ENCODE measurements at places on chromosomes 2 and 18.

- no peak for DNase-seq
Measured at GRCh38 chr2:74250189-74250631, 51.8 kb downstream of the MTHFD2 start.

- DNase-seq: no peak
Measured at GRCh38 chr18:35953688-35954087, 18.8 kb upstream of the RMP24 start.

DNA sequence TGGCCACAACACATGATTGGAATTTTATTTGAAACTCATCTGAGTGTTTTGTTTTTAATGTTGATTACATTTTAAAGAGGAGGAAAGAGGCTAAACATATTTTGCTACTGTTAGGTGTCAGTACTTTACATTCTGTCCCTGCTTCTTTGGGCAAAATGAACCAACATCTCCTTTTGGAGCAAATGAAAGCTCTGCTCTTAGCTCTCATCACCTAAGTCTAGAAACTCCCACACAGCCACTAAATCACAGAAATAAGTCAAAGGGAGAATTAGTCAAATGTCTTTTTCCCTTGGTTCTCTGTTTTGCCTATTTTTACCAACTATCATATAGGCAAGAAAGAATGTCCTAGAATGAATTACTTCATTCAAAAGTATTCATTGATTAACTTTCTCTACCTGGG lies 666.8 kb downstream of the RNF144A start:
- DNase-seq: no peak

GRCh38 chr2:85215448-85216401 lies 82.5 kb downstream of the TCF7L1 start:
- peak; percentile 59 for DNase-seq

GRCh38 chr2:202941771-202942170 lies 29.7 kb downstream of the CARF start:
- DNase-seq: no peak

- DNase-seq: no peak
Measured at GRCh38 chr2:67037655-67038054, 359.5 kb upstream of the ETAA1 start.

DNA sequence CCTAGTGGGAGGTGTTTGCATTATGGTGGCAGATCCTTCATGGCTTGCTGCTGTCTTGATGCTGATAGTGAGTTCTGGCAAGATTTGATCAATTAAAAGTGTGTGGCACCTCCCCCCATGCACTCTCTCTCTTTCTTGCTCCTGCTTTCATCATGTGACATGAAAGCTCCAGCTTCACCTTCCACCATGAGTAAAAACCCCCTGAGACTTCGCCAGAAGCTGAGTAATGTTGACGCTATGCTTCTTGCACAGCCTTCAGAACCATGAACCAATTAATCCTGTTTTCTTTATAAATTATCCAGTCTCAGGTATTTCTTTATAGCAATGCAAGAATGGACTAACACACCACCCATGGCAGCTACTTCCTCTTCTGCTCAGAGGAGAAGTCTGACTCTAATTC lies 2181.4 kb upstream of the PIK3C3 start:
- no peak for DNase-seq

DNA sequence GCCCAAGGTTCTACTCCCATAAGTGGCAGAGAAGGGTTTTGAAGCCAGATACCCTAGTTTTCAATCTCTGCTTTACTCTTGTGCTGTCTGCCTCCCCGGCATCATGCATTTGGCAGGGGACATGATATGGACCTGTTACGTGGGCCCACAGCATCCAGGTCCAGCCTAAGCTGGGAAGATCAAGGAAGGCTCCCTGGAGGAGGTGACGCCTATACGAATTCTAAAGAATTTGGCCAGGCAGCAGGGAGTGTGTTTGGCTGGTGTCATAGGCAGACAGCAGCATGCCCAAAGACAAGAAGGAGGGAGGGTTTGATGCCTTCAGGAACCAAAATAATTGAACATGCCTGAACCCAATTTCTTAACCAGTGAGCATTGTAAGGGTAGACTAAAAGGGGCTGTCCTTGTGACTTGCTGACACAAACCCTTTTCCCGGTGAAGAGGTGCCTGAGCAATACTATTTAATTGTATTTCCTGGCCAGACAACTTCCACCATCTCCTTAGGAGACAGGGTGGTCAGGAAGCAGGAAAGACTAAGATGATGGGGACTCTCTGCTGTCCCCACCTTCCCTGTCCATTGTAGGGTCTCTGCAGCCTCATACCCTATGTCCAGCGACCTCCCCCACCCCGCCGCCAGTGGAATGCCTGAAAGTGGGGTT lies 21.3 kb downstream of the NRP2 start:
- no peak for DNase-seq

DNA sequence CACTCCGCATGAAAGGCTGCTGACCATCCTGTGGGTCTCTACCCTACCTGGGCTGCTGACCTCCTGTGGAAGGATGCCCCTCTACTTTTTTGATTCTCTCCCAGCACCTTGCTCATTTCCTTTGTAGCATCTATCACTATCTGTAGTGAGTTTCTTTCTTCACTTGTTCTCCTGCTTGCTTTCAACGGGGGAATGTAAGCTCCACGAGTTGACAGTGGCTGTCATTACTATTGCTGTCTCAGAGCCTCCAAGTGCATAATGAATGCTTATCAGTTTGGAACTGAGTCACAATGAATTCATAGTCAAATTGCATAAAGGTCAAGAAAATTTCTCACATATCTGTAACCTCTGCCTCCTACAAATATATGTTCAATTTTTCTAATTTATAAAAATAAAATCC lies 477.7 kb downstream of the PLCL1 start:
- no peak for DNase-seq

- DNase-seq: no peak
Measured at GRCh38 chr2:238939074-238939473, 91.2 kb downstream of the TWIST2 start.

- no peak for DNase-seq
Measured at GRCh38 chr2:147231081-147231480, 613.7 kb upstream of the ACVR2A start.

DNA sequence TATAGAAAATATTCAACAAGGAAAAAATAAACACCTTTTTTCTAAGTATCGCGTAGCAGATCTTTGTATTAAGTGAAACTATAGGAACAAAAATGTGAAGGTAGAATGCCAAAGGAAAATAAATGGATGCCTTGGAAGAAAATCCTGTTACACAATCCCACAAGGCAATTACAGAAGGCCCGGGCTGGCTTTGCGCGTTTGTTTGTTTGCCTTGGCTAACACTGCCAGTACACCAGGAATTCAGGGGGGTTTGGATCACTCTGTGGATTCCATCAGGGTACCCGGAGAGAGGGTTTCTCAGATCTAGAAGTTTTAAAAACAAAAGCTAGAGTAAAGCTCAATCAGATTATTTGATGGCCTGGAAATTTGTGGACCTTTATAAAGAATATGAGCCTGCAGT lies 478.3 kb downstream of the FBXO15 start:
- DNase-seq: no peak

DNA sequence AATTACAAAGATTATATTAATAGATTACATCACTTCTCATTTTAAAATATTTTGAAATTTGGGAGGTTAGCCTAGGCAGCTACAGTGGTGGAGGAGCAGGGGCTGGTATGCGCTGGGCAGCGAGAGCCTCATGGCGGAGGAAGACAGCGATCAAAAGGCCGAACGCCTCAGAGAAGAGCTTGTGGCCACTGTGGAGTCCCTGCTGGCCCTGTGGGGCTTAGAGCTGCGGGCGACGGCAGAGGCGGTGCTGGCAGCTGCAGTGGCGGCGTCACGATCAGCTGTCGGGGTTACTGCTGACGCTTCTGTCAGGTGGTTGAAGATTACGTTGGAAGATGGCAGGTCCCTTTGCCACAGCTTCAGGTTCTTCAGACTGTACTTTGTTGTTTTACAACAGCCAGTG lies 87.4 kb downstream of the ROCK2 start:
- DNase-seq: no peak

DNA sequence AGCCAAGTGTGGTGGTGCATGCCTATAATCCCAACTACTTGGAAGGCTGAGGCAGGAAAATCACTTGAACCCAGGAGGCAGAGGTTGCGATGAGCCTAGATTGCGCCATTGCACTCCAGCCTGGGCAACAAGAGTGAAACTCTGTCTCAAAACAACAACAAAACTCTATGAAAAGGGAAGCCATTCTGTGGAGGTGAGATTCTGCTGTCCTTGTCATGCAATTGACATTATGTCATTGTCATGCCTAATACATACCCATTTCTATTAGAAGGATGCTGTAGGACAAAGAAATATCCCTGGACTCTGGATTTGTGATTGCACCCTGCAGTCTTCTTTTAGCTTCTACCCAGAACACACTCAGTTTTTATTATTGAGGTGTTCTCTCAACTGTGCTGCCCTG lies 8.6 kb downstream of the RASGRP3 start:
- DNase-seq: no peak

DNA sequence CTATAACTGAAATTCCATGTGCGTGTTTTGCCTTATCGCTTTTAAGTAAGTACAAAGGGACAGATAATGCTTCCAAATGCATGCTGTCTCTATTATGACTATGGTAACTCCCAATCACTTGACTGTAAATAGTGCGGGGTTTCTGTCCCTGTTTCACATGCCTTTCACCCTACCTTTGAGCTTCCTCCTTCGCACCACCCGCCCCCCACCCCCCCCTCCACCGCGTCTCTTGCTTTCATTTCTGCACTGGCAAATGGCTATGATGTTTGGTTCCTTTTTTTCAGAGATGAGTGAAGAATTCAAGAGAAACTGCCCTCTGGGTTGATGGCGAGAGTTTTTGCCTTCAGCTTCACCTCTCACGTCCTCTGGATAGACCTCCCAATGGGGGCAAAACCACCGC lies 25.0 kb upstream of the SPP2 start:
- no peak for DNase-seq

GRCh38 chr2:223922308-223922707 lies 22.8 kb downstream of the WDFY1 start:
- no peak for DNase-seq

GRCh38 chr18:2510416-2510815 lies 60.9 kb downstream of the METTL4 start:
- no peak for DNase-seq

DNA sequence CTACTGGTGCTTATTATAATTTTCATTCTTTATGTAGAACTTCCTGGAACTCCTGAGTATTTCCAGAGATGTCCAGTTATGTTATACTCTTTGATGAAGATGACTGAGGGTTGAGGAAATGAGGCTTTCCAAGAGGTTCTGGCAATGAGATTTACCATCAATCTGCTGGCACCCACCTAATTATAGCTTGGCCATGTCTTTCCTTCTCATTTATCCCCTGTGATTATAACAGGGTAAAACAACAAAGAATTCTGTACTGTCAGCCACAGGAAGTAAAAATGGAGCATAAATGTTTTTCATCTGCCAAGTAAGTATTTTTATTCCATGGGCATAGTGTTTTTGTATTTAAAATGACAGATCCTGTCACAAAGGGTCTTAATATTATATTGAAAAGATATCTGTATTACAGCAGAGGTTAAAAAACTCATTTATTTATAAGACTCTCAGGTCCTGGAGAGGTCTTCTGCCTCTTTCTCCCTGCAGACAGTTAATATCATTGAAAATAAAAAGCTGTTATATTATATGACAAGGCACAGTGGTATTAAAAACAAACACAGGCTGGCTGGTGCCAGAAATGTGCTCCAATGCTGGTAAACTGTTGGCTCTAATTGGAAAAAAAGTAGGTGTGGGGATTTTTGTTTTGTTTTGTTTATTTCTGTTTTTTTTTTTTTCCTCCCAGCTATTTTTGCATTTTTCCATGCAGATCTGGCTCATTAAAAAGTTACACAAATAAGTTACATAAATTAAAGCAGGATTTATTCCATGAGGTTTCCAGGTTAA lies 1764.1 kb upstream of the CELF4 start:
- no peak for DNase-seq

DNA sequence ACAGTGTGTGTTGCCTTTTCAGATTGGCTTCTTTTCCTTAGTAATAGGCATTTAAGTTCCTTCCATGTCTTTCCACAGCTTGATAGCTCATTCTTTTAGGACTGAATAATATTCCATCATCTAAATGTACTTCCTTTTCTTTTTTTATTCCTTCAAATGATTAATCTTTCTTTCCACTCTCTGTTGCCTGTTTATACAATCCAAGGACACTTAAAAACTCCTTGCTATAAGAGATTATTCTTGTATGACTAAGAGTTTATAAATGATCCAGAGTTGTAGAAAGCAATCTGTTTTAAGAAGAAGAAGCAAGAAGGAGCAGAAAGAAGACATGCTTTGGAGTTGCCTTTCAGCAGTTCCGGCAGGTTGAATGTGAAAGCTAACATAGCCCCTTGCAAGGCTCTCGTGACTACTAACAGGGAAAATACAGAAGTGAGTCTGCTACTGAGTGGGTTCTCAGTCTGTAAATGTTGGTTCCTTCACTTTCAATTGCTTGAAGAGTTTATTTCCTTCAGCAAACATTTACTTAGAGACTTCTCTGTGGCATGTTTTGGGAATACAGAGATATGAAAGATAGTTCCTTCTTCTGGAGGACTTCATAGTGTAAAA lies 123.0 kb downstream of the PMAIP1 start:
- DNase-seq: no peak

DNA sequence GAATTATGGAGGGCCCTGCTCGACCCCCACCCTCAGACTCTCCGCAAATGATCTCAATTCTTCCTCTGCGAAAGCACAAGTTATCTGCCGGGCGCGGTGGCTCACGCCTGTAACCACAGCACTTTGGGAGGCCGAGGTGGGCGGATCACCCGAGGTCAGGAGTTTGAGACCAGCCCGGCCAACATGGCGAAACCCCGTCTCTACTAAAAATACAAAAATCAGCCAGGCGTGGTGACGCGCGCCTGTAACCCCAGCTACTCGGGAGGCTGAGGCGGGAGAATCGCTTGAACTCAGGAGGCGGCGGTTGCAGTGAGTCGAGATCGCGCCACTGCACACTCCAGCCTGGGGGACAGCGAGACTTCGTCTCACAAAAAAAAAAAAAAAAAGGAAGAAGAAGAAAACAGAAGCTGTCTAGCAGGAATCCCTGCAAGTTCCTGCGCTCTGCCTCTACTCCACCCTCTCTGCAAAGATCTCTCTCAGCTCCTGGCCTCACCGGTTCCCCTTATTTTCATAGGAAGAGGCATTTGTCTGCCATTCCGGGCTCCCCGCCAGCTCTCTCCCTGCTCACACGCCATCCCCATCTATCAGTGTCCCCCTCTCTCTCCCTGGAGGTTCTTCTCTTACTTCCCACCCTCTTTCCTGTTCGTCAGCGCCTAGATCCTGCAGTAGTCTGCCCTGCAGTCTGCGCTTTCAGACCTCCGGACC lies 13.5 kb upstream of the COLEC12 start:
- no peak for DNase-seq

DNA sequence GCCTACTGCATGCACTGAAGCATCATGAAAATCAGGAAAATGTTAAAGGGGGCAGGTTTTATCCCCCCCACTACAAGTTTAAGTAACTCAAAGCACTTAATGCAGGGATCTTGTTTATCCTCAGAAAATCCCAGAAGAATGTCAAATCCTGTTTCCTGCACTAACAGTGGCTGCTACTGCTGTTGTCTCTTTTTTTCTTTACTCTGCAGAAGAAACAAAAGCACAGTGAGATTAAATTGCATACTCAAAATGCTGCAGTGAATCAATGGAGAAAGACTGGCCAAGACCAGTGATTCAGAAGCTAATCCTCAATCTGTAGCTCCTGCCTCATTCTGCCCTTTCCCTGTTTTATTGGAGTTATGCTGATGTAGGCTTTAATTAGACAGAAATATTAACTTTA lies 332.3 kb upstream of the FIGN start:
- DNase-seq: no peak

- no peak for DNase-seq
Measured at GRCh38 chr2:694174-694573, 17.0 kb upstream of the TMEM18 start.

- no peak for DNase-seq
Measured at GRCh38 chr2:6184532-6185292, 492.5 kb downstream of the SOX11 start.

- DNase-seq: no peak
Measured at GRCh38 chr18:60145776-60146175, 226.8 kb downstream of the MC4R start.
